ENCODE measurements at places on chromosomes 2 and 18. TPM values are rescaled to one million over a fixed set of nuclear protein-coding genes. Genes with fewer than 3 reads are reported as not detected.

Gene IL1R1
- total RNA-seq: 5.5 TPM

- DNase-seq: no peak
Measured at GRCh38 chr2:105793196-105793975, 48.7 kb downstream of the NCK2 start.

Gene UNC80
- not detected for total RNA-seq

DNA sequence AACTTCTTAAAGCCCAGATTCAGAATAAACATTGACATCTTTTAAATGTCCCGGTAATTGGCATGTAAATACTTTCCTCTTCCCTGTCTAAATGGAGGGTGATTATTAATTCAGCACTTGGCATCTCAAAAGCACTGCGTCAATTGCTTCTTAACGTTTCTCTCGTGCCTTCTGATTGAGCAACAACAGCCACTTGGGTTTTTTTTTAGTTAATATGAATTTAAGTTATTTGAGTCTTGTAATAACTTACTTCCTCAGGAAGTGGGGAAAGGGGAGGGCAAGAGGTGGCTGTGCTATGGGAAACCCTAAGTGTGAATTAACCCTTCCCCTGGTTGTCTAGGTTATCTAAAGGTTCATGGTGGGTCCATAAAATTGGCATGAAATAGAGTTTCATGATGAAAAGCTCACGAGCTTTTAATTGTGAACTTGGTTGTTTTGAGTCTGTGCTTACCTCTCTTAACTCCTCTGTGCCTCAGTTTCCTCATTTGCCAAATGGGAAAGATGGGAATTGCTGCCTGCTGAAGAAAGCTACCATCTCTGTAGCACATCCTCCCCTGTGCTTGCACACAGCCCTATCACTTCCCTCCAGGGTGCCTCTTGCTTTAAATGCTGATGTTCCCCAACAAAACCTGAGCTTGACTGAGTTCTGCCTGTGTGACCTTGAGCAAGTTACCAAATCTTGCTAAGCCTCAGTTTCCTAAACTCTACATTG, 126.3 kb upstream of the BCL2L11 start:
- peak; percentile 2 for DNase-seq

Gene LRRC30
- total RNA-seq: not detected

GRCh38 chr2:88680266-88680902, 11.1 kb upstream of the RPIA start:
- DNase-seq: no peak

- DNase-seq: no peak
Measured at GRCh38 chr2:226738821-226739544, 60.6 kb downstream of the IRS1 start.

Gene MYO7B
- total RNA-seq: not detected

- DNase-seq: no peak
Measured at GRCh38 chr18:55778788-55779690, 191.0 kb upstream of the TCF4 start.

DNA sequence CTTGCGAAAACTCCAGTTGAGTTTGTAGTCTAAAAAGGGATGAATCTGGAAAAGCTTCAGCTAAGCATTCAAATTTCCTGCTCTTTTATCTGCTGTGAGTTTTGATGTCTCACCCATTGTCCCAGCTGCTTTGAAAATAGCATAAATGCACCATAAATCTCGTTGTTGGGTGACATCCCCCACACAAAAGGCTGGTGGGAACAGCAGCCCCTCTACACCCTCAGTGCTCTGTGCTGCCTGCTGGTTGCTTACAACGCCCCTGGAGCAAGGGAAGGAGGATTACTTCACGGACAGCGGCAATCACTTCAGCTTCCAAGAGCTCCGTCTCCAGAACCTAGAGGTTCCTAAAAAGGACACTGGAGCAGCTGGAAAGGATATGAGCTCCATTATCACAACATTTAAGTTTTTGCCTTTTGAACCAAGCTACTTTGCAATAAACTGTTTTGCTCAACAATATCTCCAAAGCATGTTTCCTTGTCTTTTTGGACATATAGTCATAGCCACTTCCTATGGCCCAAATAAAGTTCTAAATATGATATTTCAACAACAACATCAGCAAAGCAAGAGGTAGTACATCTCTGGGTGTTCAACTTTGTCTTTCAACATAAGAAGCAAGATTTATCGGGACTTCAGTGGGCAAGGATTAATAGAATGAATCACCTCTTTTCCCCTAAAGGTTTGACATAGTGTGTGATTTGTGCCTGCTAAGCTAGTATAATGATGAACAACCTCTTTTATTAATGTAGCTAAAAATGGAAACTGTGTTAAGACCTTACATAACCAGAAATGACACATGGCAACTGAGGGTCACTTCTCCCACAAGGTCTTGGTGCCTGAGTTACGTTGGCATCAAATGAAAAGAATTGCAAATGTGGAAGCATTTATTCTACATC, 413.5 kb downstream of the TXNL1 start:
- DNase-seq: no peak

DNA sequence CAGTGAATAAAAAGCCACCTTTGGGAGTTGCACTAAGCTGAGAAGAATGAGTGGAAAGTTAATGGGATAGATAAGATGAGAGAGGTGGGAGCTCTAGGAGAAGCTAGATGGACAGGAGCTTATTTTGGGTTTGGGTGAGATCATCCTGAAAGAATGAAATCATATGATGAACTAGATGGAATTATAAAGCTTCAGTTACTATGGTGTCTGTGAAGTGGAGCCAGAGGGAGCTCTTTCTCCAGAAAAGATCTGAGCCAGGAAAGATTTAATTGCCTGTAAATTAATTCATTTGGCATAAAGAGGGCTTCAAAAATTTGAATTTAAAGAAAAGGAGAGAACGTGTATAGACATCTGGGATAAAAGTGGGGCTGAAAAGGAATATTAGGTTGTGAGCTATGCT, 10.3 kb downstream of the DNAH6 start:
- no peak for DNase-seq

Gene TNS1
- total RNA-seq: 35.6 TPM

Gene ZBTB7C
- total RNA-seq: not detected

Gene CABYR
- total RNA-seq: 11.4 TPM

Gene SCLY
- total RNA-seq: 28.6 TPM

GRCh38 chr2:231900486-231900942, 25.7 kb downstream of the NPPC start:
- DNase-seq: peak; percentile 71

DNA sequence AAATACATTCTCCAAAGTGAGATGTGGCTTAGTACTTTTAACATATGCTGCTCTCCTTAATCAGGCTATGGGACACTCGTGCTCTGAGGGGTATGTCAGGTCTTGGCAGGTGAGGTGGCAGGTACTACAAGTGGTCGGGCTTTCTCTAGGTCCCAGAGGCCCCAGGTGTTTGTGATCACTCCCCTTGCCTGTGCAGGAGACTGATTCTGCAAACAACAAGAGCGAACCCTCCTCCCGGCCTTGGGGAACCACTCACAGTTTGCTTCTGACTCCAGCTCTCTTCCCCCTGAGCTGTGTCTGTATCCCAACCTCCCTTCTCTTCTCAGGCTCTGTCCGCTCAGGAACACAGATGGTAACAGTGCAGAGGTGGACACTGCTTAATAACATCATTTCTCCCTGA, 48.1 kb downstream of the ATOH8 start:
- no peak for DNase-seq

Gene RSAD2
- total RNA-seq: 0.09 TPM

DNA sequence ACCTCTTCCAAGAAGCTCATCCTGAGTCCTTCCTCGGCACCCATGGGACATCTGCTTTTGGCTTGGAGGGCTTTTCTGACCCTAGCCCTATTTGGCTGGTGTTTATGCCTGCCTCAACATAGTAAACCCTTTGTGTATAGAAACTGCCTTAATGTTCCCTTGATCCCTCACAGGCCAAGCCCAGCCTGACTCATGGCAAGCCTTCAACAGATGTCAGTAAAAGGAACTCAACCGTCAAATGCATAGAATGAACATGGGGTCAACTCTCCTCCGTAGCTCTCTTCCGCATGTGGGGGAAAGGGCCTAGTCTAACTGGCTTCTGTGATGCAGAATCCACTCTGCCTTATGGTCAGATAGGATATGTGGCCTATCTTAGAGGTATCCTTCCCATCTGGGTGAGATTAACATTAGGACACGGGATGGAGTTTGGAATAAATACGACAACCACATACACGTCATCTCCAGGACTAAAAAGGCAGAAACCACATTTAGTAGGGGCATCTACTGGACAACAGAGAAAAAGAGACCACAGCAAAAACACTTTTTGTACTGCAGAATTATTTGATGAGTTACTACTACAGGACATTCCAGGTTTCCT, 2.5 kb upstream of the NPAS2 start:
- no peak for DNase-seq

- no peak for DNase-seq
Measured at GRCh38 chr2:139055202-139055601, 275.0 kb upstream of the NXPH2 start.

- no peak for DNase-seq
Measured at GRCh38 chr18:8260319-8260718, 348.9 kb upstream of the RAB12 start.

DNA sequence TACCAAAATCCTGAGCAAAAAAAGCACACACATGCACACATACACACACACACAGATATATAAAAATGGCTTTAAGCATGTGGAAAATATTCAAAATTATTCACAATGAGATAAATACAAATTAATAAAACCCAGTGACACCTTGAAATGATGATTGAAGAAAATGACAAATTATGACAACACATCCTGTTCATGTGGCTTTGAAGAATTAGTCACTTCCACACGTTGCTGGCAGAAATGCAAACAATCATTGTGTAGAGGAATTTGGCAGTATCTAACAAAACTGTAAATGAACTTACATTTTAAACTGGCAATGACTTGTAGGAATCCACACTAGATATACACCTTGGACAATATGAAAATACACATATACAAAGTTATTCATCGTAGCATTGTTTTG, 95.8 kb upstream of the RGPD4 start:
- no peak for DNase-seq

DNA sequence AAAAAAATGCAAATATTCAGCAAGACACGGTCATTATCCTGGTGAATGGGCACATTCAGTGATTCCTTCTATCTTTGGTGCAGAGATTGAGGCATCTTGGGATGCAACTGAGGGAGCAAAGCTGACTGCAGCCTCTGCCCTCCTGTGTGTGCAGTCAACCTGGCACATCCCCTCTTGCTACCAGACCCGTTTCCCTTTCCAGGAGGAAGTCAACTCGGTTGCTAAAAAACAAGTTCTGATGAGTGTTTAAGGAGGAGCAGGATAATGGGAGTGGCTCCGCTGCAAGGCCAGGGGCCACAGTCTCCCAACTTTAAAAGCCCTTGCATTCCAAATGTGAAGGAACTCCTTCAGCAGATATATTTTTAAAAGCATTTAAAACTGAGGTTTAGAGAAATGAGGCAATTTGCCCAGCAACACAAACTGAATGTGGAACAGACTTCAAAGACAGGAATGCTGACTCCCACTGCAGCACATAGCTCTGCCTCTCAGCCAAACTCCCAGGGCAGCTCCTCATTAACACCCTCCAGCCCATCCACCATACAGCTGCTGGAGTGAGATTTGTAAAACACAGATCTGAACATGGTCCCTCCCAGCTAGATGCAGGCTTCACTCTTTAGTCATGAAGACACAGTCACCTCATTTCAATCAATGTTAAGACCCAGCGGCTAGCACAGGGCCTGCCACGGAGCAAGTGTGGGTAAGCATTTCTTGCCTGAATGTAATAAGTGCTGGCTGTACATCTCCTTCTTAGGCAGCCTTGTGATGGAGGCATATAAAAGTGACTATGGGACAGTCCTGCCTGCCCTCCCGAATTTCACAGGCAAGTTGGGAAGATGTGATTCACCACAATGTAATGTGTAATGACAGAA, 54.3 kb downstream of the VSNL1 start:
- DNase-seq: no peak

- DNase-seq: no peak
Measured at GRCh38 chr2:232477751-232478510, 9.7 kb downstream of the ECEL1 start.

- DNase-seq: no peak
Measured at GRCh38 chr2:162254236-162254871, 11.1 kb upstream of the FAP start.

DNA sequence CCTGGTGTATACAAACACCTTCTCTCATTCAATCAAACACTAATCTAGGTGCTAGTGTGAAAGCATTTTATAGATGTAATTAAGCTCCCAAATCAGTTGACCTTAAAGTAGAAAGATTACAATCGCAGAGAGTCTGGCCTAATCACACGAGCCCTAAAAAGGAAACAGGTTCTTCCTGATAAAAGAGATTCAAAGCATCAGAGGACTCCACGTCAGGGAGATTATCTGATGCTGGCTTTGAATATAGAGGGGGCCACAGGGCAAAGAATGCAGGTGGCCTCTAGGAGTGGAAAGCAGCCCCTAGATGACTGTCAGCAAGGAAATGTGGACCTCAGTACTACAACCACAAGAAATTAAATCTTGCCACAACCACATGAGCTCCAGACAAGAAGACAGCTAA, 28.2 kb upstream of the ZC3H15 start:
- DNase-seq: peak; percentile 6

Gene SNRNP27
- total RNA-seq: 50.6 TPM

GRCh38 chr18:62682371-62682770, 33.0 kb upstream of the PHLPP1 start:
- DNase-seq: no peak

Measured in endothelial cell of umbilical vein (primary cell).